Pancreas (tissue), 10 donors: ENCODE measurements at places on chromosomes 11 and 22. TPM values are rescaled to one million over a fixed set of nuclear protein-coding genes. Genes with fewer than 3 reads are reported as not detected.

The C11orf91 gene
- not detected for total RNA-seq

The ADAMTS15 gene
- total RNA-seq: 0.44 TPM

The LRRN4CL gene
- total RNA-seq: 0.16 TPM

The P2RY6 gene
- 0.98 TPM for total RNA-seq
